NCI-H1436 treated with DMSO at 0.1 percent for 48 hours (cell line): ENCODE measurements at places on chromosomes 3 and 15.

DNA sequence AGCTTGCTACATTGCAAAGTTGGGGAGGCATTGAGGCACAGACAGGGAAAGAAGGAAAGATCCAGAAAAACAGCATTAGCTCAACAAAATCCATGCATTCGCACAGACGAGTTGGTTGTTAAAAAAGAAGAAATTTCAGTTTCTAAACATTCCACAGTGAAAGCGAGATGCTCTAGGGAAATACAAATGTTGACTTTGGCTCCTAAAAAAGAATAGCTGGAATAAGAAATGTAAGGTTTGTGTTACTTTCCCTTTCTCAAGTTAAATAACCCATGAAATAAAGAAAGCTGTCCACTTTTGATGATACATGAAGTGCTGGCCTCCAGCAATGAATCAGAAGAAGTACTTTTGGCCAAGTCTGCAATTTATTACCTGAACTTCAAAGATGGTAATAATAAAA lies 465.1 kb downstream of the ERC2 start:
- no peak for DNase-seq

- no peak for DNase-seq
These were observed 289.9 kb downstream of the GAP43 start for GRCh38 chr3:115913069-115913686.

DNA sequence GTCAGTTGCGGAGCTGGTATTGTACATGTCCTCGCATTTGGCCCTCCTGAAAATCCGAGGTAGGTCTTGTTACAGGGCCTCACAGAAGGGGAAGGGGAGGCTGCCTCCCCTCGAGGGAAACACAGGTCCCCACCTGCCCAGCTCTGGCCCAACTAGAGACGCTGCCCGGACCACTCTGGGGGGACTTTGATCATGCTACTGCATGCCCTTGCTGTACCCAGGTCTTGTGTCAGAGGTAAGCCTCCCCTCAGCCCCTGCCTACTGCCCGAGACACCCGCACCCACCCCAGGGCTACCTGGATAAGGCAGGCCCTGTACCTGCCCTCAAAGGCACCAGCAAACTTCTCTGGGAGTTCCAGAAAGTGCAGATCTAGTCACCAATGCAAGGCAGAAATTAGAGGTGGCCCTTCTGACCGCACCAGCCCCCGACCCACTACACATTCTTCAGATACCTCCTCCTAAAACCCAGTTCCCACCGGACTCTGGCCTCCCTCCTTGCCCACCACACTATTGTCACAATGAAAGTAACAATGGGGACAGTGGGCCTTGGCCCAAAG lies 981 bp upstream of the SCAP start:
- no peak for DNase-seq

DNA sequence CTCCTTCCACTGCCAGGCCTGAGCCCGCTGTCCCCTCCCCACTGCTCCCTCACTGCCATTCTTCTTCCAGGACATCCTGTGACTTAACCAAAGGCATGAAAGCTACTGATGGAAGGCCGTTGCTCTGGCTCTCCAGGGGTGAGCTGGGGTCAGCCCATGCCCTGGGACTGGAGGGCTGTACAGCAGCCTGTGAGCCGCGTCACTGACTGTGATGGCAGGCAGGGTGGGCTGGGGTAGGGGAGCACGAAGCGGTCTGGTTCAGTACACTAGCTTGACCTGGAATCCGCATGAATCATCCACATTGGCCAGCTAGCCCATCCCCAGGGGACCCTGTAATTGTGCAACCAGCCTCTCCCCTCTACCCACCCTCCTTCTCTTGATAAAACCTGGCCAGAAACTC lies 30.8 kb downstream of the CORO2B start:
- DNase-seq: no peak

GRCh38 chr15:98403169-98403568 lies 245.2 kb upstream of the IGF1R start:
- no peak for DNase-seq

DNA sequence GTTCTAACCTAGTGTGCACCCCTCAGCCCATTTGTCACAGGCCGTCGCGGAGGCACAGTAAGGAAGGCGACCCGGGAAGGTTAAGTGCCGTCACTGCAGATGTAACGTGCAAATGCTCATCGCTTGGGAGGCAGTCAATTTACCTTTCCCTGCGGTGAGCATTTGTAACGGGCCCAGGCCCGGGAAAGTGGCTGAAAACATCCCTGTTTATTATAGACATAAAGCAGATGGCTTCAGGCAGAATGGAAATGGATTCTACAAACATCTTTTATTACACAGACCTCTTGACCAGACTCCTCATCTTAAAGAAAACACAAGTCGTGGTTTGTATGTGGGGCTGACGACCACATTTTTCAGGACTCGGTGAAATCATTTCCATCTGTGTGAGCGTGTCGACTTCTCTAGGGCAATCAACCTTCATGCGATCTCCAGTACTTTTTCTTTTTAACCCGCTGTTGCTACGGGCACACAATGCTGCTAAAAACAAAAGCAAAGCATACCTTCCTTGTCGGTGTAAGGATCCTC lies 43.6 kb downstream of the NMNAT3 start:
- DNase-seq: no peak

GRCh38 chr3:108157273-108157672 lies 65.0 kb downstream of the IFT57 start:
- DNase-seq: no peak

DNA sequence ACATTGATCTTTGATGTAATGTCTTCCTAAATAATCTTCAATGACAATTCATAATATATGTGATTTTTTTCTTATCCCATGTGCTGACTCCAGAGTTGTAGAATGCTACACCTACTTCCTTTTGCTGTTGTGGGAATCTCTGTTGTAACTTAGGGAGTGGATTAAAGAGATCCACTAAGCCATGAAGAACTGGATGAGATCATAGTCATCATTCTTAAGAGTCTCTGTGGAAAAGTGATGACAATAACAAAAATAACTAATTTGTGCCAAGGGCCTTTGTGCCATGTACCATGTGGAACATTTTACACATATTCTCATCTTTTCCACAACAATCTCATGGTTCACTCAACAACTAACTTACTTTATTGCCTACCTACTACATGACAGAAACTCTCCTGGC lies 162.9 kb upstream of the PDZRN3 start:
- DNase-seq: no peak

DNA sequence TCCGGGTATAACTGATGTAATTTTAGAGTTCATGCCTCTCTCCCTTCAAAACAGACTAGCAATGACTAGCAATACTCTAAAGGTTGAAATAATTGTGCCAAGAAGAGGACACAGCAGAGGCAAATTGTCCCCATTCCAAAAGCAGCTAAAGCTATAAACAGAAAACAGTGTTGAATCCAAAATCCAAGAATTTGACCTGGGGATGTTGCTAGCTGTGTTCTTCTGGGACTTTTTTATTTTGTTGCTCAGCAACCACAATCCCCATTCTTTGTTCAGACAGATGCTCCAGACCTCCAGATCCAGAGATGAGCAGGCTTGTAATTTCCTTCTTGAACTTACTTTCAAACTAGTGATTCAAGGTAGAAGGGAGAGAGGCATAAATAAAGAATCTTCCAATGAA lies 191.5 kb downstream of the FOXB1 start:
- no peak for DNase-seq

DNA sequence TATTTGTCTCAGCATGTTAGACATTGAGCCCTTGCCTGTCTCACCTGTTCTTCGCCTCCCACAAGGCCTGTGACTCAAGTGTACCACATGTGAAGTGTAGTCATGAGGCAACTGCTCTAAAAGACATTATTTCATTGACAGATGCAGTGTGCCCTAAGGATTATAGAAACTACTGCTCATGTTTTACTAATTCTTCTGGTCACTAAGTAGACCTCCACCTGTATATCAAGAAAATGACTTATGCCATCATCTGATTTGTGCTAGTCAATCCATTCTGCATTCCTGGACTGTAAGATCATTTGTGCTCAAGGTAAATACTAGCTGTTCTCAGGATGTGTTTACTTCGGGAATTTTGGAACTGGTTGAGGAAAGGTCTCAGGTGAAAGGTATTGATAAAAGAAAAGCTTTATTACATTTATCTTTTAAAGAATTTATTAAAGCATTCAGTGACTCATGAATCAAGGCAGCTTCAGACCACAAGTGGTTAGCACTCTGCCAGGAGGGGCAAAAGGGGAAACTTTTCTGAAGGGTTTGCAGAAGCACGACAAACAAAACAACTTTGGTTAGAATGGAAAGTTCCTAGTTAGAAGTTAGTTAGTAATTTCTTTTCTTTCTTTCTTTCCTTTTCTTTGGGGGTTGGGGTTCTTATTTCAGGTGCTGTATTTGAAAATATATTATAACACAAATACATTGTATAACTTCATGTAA lies 465.3 kb upstream of the CBLB start:
- DNase-seq: no peak

GRCh38 chr3:159266779-159267178 lies 464.9 kb downstream of the MFSD1 start:
- no peak for DNase-seq

- no peak for DNase-seq
These were observed 133.4 kb downstream of the TPRA1 start for GRCh38 chr3:127457094-127457475.

DNA sequence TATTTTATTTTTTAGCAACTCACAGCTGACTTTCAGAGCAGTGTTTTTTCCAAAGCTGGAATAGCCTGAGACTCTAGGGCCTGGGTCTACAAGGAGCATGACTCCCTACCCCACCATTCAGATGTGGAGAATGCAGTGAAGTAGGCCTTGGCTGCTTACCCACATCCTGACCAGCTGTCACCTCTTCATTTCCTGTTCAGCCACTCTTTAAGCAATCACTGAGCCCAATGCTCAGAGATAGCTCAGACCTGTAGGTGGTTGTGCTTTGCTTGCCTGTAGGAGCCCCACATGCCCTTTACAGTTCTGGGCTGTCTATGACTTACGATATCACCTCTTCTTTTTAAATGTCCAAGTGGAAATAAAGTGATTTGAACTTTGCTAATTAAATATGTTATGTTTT lies 148.1 kb downstream of the NEK11 start:
- DNase-seq: no peak

- DNase-seq: no peak
These were observed 25.1 kb upstream of the GAP43 start for GRCh38 chr3:115598216-115598615.

DNA sequence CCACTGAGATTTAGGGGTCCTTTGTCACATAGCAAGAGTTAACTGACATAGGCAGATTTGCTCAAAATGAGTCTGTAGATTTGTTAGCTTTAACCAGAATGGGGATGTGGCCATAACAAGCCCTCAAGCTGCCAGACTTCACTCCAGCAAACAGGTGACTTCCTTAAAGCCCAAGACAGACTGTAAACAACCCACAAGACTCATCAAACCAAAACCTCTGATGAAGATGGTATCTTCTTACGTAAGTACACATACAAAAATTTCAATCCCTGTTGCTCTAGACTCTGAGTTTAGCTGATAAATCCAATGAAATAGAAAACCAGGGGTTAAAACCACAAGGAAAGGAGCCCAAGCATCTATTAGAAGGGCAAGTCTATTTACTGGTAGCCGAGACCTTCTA lies 18.2 kb upstream of the ZBTB20 start:
- no peak for DNase-seq

GRCh38 chr3:175082631-175083030 lies 223.5 kb downstream of the NAALADL2 start:
- no peak for DNase-seq

- no peak for DNase-seq
These were observed 239.3 kb downstream of the SLC9A9 start for GRCh38 chr3:143608966-143609365.

DNA sequence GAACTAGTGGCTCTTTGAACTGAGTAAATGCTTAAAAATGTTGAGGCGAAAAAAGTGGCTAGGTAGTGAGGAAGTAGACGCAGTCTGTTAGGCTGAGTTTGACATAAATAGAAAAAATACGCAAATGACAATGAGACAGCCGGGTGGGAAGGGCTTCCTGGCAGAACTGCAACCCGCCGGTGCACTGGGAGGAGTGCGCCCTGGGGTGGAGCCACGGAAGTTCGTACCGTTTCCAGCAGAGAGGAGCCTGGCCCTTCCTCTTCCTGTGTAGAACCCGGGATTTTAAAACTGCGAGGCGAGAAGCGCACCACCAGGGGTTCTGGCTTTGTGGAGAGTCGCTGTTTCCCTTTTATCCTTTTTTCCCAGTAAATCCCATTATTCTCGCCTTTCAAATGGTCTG lies 602.6 kb downstream of the PYDC2 start:
- DNase-seq: no peak

GRCh38 chr15:38252481-38253350 lies at the start of gene SPRED1:
SPRED1 (plus strand) TSS chr15:38252836; CDS start chr15:38253186, 350 bp downstream.
- no peak for DNase-seq

- no peak for DNase-seq
These were observed 100.8 kb upstream of the TNFAIP8L3 start for GRCh38 chr15:51195459-51195858.

- DNase-seq: no peak
These were observed 187.9 kb upstream of the LPP start for GRCh38 chr3:187966096-187966495.

DNA sequence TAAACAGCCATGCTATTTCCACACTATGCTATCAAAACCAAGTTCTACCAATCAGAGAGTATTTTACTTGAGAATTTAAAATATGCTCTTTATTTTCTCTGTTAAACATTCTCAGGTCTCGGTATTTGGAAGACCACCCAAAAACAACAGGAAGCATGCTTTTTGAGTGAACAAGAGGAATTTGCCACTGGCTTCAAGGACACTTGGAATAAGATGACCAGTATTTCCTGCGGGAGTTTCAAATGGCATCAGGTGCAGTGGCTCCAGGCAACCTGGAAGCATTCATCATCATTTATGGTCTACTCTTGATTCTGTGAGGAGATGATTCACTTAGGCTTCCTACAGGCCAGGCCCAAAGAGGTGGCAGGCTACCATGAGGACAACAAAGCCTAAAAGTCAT lies 305.7 kb upstream of the ATP11B start:
- DNase-seq: no peak

DNA sequence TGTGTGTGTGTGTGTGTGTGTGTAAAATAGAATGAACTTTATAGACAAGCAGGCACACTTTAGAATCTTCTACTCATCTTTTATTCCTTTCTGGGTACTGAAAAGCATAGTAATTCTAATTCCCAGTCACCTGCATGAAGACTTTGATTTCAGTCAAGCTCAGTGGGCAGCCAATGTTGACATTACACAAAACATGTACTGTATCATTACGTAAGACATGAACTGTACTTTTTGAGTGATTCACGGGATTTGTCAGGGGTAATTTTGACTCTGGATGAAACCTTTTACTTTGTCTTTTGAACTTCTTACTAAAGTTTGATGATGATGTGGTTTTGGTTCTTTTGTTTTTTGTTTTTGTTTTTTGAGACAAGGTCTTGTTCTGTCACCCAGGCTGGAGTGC lies 38.8 kb downstream of the PTPRG start:
- no peak for DNase-seq

DNA sequence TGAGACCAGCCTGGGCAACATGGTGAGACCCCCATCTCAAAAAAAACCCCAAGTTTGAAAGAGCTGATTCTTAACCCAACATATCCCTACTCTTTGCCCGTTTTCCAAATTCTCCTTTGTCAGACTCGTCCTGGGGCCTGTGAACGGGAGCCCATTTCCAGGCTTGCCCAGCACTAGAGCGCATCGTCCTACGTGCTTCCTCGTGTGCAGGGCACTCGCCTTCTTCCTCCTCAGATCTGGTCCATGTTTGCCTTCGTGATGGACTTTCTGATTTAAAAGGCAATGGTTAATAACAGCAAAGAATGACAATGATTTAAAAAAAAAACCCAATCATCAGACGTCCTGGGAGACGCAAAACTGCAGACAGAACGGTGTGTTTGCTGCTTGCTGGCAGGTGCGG lies 10.1 kb downstream of the MELTF start:
- no peak for DNase-seq

GRCh38 chr3:160084998-160085397 lies 96.4 kb downstream of the IL12A start:
- no peak for DNase-seq
